Spinal cord (tissue), 10 donors: ENCODE measurements at places on chromosomes 12 and 14. TPM values are rescaled to one million over a fixed set of nuclear protein-coding genes. Genes with fewer than 3 reads are reported as not detected.

The CDK2 gene
- 14.5 TPM for total RNA-seq

The LRRC43 gene
- total RNA-seq, result 4.6 TPM

The KLRD1 gene
- 1.4 TPM for total RNA-seq

The ANKRD33 gene
- total RNA-seq, result not detected

- no peak for DNase-seq
These were observed 71.7 kb downstream of the PTPRO start for GRCh38 chr12:15393995-15394394.

- DNase-seq, result no peak
These were observed 119.2 kb downstream of the TRMT5 start for GRCh38 chr14:60861545-60862140.

DNA sequence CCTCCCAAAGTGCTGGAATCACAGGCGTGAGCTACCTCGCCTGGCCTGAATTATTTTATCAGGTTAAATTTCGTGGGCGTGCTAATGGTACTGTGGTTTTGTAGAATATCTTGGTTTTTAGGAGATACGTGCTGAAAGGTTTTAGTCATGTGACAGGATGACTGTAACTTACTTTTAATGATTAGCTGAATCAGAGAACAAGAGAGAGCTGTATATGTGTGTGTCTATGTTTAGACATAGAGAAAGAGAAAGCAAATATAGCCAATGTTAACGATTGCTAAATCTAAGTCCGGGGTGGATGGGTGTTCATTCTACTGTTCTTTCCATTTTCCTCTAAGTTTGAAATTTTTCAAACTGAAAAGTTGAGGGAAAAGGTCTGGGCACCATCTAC is 9.2 kb upstream of the PNMA1 start:
- DNase-seq, result no peak

DNA sequence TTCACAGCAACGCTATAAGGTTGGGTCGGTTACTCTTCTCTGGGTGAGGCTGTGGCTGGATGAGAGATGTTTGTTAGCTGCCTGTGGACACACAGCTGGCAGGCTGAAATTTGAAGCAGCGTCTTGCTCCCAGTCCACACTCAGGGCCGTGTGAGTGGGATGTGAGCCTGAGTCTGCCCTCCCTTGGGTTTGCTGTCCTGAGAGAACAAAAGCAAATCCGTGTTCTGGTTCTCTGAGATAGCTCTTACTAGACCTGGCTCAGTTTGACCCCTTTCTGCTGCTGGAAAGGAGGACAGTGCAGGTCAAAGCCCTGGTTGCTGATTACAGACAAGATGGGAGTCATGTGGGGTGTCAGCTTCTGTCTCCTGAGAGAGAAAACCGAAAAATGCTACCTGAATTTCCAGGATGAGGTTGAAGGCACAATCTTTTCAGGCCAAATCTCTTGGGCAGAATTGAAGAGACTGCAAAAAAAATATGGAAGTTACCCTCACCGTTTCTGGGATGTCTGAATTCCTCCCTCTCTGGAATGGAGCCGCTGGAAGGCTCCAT is 270.8 kb downstream of the ZFP36L1 start:
- DNase-seq, result no peak

DNA sequence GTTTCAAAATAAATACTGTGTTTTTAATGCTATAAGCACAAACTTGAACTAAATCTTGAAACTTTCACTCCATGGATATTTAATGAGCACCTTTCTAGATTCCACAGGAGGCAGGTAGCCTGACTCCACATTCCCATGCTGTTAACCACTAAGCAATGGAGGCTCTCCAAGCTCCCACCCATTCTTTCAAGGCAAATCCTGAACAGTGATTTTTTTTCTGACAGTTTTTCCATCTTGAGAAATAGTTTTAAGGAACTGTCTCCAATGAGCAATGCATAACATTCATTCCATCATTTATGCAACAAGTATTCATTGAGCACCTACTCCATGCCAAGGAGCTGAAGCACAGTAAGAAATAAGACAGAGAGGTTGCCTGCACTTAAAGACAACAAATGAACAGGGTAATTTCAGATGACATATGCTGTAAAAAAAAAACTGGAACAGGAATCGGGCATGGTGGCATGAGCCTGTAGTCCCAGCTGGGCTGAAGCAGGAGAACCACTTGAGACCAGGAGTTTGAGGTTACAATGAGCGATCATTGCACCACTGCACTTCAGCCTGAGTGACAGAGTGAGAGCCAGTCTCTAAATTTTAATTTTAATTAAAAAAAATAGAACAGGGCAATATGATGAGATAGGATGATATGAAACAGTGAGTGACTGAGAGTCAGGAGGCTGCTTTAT is 102.3 kb upstream of the CPSF6 start:
- no peak for DNase-seq

- DNase-seq, result no peak
These were observed 433.2 kb downstream of the PDZRN4 start for GRCh38 chr12:41621291-41621690.

DNA sequence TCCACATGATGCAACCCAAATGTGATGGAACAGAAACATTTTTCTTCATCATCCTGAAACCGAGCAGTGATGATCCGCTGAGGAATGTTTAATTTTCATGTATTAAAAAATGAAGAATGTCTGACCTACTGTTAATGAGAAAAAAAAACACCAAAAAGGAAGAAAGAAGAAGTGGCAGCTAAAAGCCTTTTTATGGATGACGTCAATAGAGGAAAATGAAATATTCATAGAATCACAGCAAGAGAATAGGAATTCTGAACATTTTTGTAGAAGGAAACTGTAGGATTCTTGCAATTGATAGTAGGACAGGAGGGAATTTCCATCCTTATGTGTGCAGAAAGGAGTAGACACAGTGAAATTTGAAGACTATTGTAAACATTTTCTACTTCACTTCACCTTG is 112.9 kb downstream of the PRKCH start:
- DNase-seq, result no peak

GRCh38 chr14:71555654-71556559 is 376.3 kb upstream of the RGS6 start:
- DNase-seq, result no peak

DNA sequence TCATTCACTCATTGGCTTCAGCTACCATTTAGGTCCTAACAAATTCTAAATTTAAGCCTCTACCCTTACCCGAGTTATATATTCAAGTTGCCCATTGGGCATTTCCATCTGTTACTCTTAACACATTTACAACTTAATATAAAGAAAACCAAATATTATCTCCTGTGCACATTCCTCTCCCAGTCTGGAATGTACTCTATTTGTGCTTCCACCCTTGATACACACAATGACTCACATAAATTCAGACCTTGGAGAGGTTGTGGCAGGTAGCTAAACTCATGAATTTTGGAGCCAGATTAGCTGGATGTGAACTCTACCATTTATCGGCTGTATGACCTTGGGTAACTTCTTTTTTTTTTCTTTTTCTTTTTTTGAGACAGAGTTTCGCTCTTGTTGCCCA is 51.1 kb downstream of the BRMS1L start:
- no peak for DNase-seq

DNA sequence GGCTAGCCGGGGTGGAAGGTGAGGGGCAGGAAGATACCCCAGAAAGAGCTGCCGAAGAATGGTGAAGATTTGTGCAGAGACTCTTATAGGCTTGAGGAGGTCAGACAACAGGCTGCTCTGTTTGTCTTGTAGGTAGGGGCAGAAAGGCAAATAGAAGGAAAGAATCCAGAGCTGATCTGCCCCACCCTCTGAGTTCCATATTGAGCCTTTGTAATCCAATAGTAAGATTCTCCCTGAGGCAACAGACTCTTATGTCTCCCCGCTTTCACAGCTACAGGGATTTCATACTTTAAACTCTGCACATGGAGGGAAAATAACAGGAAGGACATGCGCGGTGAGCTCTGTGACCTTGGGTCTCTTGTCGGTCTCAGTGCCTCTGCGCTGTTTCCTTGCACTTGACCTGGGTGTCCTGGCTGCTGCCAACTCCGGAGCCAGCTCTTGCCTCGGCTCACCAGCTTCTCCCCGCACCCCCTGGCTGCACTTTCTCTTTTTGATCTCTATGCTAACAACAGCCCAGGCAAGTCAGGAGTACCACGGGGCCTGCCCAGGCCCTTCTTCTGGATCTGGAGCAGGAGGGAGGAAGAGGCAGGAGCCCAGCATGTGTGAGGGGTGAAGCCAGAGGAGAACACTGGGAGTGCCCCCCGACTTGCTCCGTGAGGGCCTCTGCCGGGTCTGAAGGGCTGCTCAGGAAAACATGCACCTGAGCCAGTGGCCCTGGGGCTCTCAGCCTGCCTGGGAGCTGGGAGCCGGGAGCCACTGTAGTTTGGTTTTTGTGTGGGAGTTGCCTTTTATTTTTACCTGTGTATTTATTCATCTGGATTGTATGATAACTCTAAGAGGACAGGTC is 75.8 kb downstream of the PPP1R36 start:
- no peak for DNase-seq

GRCh38 chr12:16606991-16607390 is 1.0 kb upstream of the LMO3 start:
- no peak for DNase-seq
